A549 treated with dexamethasone at 1 μM for 4 hours (cell line): ENCODE measurements at places on chromosomes 4 and X. TPM values are rescaled to one million over a fixed set of nuclear protein-coding genes. Genes with fewer than 3 reads are reported as not detected.

HS3ST1 gene
- 0.35 to 1.3 TPM (median 0.50 TPM) in 5 replicates for total RNA-seq

SYP gene
- total RNA-seq: 1.8 to 3.2 TPM (median 2.4 TPM) in 5 replicates

CLIC2 gene
- 0.04 to 0.19 TPM (median 0.09 TPM) in 4 of 5 replicates, not detected in the other for total RNA-seq

FABP2 gene
- not detected in 5 replicates for total RNA-seq

EMCN gene
- total RNA-seq: not detected in 5 replicates

RAB9B gene
- 0.02 to 0.05 TPM (median 0.04 TPM) in 4 of 5 replicates, not detected in the other for total RNA-seq
